ENCODE measurements at places on chromosomes 7 and 10.

DNA sequence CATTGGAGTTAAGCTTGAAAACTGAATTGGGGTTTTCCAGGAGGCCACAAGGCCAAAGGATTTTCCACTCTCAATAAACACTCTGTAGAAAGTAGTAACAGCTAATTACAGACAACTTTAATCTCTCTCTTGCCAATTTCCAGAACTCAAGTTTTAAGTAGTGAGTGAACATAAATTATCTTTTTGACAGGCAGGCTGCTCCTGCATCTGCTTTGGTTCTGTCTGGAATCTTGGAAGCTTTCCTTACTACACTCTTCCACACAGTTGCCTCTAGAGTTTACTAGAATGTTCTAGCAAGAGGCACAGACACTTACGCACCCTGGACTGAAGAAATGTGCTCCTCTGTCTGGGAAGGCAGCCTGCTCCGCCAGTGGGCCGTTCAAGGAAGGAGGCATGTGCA lies 90.5 kb upstream of the WAC start:
- DNase-seq = no peak

DNA sequence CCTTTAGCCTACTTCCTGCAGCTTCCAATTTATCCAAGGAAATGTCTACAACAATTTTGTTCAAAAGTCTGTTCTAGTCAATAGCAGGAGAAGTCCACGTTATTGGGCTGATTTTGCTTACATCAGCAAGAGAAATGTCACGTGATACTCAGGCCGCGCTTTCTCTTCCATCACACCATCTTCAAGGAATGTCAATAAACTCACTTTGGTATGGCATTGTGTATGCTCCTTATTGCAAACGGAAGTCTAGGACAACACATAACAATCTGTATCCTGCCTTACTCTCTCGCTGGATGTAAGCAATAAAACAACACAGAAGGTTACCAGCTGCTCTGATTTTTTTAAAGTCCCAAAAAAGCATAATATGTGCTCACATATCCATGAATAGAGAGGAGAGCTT lies 17.1 kb upstream of the STK17A start:
- DNase-seq = no peak

- DNase-seq = no peak
These were observed 36.0 kb upstream of the NRG3 start for GRCh38 chr10:81838950-81839349.

DNA sequence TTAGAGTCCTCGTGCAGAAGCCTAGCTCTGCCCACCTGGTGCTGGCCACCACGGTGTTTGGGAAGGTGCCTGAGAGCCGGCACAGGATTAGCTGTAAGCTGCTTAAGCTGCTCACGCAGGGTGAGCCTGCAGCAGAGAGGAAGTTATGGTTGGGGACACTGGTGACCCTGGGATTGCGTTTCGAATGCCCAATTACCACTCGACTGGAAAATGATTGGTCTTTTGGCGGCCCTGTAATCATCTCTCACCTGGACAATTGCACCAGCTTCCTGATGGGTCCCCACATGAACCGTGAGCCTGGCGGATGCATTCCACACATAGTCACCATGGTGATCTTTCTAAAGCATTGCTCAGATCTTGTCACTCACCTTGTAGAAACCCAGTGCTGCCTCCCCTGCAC lies 442.3 kb upstream of the ZMIZ1 start:
- no peak for DNase-seq

- no peak for DNase-seq
These were observed at the start of gene PLAC9 for GRCh38 chr10:80132299-80133139. PLAC9 (plus strand) TSS chr10:80132730; CDS start chr10:80132763, 33 bp downstream.

- DNase-seq = no peak
These were observed 220.0 kb downstream of the CACNA2D1 start for GRCh38 chr7:82223580-82223979.

GRCh38 chr10:83961620-83962019 lies 177.7 kb upstream of the GHITM start:
- DNase-seq = no peak

DNA sequence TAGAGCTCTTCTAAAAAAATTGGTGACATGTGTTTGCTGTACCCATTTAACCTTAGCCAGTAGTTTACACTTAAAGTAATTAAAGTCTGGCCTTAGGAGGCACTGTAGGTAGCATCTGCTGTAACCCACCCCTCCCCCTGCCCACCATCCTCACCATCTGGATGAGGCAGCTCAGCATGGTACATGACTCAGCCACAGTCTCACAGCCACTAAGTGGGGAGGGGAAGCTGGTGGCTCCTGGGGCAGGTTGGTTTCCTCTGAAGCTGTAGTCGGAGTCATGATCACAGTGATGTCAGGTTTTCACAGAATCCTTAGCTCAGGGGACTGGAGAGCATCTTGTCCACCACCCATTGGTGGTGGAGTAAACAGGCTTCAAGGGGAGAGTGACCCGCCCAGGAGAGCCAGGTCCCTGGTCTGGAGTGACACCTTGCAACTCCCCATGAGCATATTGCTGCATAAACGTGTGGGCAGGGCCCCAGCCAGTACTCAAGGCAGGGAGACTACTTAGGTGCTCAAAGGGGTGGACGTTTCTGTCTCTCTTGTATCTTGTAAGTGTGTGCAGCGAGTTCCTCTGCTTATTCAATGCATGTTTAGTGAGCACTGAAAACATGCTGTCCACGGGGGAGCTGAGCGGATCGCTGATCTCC lies 125.9 kb downstream of the GRK5 start:
- peak; percentile 36 for DNase-seq

DNA sequence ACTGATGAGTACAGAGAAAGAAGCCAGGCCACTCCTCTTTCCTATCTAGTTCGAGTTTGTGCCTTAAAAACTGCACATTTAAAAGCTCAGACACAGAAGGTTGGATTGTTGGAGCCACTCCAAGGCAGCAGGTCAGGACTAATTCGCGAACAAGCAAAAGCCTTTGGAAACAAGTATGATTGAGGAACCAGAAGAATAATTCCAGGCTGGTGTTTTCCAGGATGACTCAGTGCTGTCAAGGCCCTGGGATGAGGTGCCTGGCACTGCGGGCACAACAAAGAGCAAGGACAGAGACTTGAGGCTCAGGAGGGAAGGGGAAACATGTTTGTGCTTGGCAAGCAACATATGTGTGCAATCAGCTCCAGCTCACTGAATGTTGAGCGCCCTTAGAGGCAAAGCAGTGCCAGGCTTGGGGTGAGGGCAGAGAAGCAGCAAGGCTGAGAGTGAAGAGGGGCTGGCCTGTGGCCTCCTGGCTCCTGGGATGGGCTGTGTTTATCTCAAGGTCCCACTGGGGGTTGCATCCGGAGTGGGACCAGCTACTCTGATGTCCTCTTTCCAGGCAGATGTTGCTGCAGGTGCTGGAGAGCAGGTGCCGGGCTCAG lies 44.1 kb downstream of the VSTM4 start:
- no peak for DNase-seq

GRCh38 chr7:25762511-25763462 lies 389.2 kb upstream of the NFE2L3 start:
- no peak for DNase-seq

GRCh38 chr10:1523221-1523620 lies 214.1 kb downstream of the ADARB2 start:
- no peak for DNase-seq

DNA sequence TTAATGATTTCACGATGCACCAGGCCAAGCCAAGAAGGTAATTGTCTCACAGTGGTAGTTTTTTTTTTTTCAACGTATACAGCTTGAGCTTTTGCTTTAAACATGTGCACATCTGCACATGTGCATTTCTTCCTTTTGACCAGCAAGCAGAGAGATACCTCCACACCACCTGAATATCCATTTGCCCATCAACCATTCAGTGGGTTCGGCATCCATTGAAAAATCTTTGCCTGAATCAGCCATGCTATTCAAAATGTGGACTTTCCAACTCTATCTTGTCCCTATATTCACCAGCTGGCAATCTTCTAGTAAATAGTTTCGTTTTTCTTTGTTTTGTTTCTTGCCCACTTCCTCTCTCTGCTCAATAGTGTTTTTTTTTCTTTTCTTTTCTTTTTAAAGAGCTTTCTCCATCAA lies 7.7 kb upstream of the TRA2A start:
- DNase-seq = no peak

GRCh38 chr7:23410446-23411183 lies 59.7 kb downstream of the IGF2BP3 start:
- no peak for DNase-seq

DNA sequence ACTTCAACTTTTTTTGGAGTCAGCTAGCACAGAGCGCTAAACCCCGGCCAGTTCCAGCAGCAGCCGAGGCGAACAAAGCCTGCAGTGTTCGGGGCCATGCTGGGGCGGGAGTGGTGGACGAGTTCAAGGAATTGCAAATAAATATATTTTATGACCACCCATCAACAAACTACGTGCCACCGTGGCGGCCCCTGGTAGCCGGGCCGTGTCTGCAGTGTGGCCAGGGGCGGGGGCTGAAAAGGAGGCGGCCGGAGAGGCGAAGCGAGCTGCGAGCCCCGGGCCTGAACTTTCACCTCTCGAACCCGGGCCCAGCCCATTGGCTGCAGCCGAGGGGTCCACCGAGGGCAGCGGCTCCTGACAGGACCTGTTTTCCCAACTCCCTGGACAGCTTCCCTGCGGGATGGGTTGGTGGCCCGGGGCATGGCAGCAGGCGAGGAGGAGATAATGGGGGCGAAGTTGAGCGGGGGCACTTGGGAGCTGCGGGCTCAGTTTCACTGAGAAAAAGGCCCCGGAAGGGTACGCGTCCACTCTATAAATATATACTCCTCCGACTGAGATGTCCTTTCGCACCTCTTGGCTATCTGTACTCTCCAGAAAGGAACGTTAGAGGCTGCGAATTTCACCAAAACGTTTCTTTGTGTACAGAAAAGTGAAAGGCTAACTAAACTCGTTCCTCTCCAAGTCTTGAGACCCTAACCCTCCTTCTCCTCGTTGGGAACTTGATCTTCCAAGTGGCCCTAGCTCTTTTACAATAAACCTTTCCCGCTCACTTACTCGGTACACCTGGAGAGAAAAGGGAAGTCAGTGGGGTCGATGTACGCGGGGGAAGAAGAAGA lies 164.6 kb upstream of the PPP1R3A start:
- DNase-seq = no peak

DNA sequence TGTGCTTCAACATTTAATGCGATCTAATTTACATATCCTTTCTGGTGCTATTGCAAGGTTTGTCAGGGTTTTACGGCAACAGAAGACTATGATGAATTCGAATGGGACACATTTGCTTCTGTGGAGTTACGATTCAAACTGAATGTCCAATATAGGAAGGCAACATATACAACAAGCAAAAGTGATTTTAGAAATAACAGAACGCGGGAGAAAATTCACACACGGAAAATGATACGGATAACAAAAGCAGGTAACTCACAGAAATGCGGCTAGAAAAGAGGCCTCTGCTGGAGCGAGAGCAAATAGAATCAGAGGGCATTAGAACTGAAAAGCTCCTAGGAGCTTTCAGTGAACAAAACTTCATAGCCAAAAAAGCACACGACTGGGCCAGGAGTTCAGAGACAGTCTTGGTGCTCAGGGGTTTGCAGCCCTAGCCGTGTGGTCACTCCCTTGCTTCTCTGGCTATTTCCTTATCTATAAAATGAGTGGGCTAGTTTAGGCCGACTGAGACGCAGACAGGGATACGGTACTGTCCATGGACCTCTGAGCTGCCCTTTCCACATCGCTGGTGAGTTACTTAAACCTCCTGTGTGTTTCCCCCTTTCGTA lies 557 bp upstream of the TAX1BP1 start:
- DNase-seq = peak; percentile 0

- DNase-seq = no peak
These were observed 106.4 kb downstream of the ELMO1 start for GRCh38 chr7:37342176-37342687.

DNA sequence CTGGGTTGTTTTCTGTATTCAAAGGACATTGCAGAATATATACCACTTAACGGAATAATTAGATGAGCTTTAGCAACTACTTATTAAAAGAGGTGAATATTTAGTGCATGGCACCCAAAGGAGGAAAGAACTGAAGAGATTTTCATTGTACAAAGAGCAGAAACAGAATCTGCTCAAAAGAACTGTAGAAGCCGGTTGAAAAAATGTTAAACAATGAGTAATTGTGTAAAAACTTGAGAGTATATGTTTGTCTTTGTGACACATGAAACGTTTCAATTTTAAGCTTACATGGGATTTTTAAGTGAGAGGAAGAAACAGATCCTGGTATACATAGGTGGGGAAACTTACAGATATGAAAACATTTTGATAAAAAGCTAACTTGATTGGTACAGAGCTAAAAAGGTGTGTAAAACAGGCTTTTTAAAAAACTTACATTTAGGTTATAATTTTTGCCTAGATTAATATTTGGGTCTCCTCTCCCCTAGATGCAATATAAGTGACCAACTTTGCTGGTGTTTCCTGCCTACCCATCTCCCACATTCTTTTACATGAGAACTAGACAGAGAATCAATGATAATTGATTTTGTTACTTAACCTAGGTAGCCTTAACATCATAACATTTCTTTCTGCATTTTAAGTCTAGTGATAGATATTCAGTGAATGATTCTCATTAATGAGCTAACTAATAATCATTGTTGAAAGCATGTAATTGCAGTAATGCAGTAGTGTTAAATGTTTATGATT lies 6.8 kb downstream of the ARL5B start:
- no peak for DNase-seq

GRCh38 chr7:1537535-1538412 lies 7.3 kb downstream of the MAFK start:
- DNase-seq = no peak

DNA sequence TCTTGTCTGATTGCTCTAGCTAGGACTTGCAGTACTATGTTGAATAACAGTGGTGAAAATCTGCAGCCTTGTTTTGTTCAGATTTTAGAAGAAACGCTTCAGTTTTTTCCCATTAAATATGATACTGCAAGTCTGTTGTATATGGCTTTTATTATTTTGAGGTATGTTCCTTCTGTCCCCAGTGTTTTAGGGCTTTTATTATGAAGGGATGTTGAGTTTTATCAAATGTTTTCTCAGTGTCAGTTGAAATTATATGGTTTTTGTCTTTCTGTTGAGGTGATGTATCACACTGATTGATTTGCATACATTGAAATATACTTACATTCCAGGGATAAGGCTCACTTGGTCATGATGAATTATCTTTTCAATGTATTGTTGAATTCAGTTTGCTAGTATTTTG lies 60.5 kb upstream of the HELLS start:
- DNase-seq = no peak

GRCh38 chr7:157136372-157136771 lies 2.4 kb upstream of the UBE3C start:
- DNase-seq = no peak

DNA sequence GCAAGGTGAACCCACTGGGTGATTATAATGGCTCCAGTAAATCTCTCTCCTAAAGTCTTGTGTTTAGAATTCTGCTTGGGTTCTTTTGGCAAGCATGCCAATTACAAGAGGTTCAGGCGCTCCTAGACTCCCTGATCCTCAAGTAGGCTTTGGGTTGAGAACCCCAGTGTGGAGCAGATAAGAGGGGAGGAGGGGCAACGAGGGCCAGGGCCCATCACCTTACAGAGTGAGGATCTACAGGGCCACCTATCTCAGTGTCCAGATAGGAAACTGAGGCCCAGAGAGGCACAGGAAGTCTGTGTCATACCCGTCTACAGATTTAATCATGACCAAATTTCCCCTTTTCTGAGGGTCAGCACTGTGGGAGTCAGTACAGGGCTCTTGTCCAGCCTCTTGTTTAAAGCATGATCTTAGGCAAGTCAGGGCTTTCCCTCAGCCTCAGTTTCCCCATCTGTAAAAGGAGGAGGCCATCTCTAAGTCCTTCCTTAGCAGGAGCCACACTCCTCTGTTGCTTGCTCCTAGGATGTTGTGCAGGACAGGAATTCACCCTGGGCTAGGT lies 4.4 kb downstream of the TACR2 start:
- no peak for DNase-seq
